ENCODE measurements at places on chromosomes 16 and 17.

DNA sequence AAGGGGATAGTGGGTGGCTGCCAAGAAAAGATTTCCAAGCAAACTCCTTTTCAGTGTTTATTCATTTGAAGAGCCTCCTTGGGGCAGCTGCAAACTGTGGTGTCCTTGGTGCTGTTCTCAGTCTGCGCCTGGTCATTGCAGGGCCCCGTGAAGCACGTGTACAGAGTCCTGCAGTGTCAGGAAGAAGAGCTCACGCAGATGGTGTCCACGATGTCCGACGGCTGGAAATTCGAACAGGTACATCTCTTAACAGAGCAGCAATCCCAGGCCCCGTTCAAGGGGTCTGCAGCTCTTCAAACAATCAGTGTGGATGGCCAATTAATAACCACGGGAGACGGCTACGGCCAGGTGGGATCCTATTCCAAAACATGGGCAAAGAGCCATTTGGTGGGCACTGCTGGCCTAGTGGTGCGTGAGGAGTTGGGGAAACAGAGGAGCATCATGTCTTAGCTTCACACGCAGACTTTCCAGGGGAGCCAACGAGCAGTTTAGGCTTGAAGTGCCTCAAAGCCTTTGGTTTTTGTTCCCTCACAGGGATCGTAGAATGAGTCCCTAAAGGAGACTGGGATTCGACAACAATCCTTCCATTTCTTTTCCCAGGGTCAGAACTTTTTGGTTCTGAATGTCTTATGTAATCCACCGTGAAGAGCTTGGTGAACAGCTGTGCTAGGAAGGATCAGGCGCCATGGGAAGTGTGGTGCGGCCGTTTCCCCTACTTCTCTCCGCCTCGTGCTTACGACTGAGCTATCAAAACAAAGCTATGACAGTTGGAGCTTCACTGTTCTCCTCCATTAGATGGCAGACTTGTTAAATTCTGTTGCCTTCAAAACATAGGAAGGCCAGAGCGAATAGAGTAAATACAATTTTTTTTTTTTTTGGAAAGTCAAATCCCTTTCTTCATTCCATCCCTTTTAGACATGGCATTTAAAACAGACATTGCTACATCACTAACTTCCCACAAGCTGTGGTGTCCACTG lies 12.6 kb downstream of the KCTD2 start:
- DNase-seq: peak; percentile 74

DNA sequence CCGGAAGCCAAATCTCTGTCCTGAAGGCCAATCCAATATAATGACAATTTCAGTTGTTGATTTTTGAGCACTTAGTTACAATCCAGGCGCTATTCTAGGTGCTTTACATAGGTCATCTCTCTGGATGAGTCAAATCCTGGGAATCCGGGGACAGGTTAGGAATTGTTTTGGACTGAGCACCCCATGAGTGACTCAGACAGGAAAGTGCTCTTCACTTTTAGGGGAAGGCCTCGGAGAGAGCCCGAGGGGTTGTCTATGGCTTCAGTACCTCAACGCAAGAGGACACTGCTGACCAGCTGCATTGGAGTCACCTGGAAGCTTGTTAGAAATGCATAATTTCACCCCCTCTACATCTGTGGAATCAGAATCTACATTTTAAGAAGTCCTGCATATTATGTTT lies 108.8 kb downstream of the IRX5 start:
- no peak for DNase-seq

DNA sequence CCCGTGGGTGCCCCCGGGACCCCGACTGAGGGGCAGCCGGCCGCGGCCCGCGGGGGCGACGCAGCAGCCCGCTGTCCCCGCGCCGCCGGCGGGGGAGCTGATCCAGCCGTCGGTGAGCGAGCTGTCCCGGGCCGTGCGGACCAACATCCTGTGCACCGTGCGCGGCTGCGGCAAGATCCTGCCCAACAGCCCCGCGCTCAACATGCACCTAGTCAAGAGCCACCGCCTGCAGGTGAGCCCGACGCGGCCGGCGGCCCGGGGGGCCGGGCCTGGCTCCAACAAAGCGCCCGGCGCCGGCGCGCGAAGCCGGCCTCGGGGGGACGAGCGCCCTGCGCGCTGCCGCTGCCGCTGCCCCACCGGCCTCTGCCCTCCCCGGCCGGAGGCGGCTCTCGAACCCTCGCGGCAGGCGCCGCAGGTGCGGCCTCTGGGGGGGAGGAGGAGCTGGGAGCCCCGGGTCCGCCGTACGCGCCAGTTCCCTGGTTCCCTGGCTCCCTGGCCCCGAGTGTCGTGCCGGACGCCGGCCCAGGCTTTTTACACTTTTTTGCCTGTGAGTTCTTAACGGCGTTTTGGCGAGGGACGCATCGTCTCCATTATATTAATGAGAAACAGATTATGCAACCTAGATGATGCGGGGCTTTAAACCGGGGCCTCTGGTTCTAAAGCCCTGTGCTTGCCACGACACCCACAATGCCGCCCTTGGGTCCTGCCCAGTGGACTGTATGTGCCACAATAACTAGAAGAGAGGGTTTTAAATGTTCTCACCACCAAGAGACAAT lies 521 bp downstream of the ATMIN start:
- DNase-seq: peak; percentile 70

DNA sequence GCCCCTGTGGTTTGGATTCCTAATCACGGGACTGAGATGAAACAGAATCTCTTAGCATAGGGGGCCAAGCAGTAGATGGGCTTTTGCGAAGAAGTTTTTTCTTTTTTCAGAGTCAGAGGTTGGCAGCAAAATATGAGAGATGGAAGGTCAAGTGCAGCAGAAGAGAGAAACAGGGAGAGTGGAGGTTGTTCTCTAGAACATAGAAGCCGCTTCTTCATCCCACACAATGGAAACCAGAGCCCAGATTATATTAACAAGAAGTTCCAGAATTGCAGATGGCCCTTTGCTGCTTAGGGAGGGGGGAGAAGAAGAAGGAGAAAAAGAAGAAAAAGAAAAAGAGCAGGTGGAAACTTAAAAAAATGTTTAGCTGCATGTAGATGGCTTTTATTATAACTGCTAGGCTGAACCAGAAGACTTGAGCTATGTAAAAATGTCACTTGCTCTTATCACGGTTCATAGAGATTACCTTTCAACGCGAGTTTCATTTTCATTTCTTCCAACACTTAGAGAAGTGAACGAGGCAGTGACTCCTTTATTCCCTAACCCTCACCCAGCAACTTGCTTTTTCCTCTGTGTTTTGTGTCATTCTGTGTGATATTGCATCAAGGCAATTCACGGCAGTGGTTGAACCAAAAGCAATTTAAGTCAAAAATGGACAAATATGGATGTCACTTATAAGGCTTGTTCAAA lies 737.5 kb downstream of the WWOX start:
- no peak for DNase-seq

DNA sequence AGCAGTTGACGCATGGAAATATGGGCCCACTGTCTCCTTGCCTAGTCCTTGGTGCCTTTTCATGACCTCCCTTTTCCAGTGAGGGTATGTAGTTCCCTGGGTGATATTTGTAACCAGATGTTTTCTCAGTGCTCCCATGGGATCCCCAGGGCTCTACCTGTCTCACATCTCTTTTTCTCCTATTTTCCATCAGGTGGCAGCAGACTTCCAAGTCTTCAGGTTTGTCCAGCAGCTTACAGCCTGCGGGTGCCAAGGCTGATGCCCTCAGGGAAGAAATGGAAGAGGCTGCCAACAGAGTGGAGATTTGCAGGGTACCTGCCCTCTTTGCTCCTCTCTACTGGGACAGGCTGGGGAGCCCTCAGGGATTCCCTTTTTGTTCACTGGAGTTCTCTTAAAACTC lies 89.1 kb downstream of the ELAC2 start:
- no peak for DNase-seq

DNA sequence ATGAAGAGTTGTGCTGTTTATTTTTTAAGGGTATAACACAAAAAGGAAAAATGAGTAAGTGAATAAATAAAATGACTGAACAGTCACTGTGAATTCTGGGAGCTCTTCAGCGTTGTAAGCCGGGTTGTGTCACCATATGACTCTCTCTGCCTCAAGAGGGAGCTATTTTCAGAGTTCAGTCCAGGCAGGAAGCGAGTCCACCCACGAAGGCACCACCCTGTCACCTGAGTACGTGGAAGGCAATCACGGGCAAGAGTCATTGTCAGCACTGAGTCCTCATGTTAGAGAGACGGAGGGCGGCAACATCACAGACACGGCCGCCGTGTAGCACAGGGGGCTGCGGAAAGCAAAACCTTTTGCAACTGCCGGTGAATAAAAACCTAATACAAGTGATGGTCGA lies 227.6 kb downstream of the UTP18 start:
- no peak for DNase-seq

GRCh38 chr16:86077243-86077940 lies 178.4 kb downstream of the IRF8 start:
- no peak for DNase-seq

DNA sequence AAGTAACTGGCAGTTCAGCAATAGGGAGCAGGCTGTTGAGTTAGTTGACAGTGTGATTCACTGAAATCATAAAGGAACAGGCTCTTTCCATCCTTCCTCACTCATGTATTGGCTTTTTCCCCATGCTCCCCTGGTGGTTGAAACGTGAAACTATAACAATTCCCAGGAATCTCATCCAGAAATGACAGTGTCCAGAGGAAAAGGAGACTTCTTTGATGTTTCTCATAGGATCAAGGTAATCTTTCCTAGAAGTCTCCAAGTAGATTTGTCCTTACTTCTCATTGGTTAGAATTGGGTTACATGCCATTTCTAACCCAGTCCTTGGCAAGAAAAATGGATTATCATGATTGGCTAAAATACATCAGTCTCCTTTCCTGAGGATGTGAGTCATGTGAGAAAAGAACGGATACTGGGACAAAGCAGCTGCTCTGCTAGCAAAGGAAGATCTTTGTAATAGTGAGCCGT lies 14.4 kb downstream of the TTC19 start:
- peak; percentile 52 for DNase-seq

GRCh38 chr16:70579648-70580630 lies 56.3 kb downstream of the SF3B3 start:
- peak; percentile 42 for DNase-seq

GRCh38 chr16:11211977-11212797 lies 43.8 kb downstream of the SOCS1 start:
- no peak for DNase-seq

DNA sequence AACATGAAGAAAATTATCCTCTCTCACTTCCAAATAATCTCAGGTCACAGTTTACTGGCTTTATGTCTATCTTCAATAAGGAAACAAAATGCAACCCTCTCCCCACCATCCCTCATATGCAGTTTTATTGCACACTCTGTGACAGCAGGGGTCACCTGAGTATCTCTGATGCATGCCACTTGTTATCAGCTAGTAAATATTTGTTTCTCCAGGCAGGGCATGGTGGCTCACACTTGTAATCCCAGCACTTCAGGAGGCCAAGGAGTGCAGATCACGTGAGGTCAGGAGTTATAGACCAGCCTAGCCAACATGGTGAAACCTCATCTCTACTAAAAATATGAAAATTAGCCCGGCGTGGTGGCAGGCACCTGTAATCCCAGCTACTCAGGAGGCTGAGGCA lies 61.1 kb downstream of the ADAMTS18 start:
- DNase-seq: no peak

DNA sequence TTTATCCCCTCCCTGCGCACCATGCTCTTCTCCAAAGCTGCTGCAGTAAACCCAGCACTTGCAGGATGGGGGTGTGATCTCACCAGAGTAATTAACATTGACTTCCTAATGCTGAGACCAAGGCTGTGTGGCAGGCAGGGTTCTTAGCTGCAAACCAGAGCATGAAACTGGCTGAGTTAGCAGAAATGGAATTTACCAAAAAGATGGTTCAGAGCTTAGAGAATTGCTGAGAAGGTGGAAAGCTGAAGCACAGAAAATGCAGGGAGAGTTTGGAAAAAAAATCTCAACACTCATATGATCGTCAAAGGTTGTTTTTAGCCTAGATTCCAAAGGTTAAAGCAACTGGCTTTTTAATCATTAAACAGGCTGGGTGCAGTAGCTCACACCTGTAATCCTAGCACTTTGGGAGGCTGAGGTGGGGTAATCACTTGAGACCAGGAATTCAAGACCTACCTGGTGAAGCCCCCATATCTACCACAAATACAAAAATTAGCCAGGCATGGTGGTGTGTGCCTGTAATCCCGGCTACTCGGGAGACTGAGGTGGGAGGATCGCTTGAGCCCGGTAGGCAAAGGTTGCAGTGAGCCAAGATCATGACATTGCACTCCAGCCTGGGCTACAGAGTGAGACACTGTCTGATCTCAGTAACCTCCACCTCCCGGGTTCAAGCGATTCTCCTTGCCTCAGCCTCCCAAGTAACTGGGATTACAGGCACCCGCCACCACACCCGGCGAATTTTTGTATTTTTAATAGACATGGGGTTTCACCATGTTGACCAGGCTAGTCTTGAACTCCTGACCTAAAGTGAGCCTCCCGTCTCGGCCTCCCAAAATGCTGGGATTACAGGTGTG lies 6.0 kb upstream of the TXNDC11 start:
- DNase-seq: no peak

- no peak for DNase-seq
Observed at GRCh38 chr17:33682599-33682998, 389.5 kb upstream of the ASIC2 start.

DNA sequence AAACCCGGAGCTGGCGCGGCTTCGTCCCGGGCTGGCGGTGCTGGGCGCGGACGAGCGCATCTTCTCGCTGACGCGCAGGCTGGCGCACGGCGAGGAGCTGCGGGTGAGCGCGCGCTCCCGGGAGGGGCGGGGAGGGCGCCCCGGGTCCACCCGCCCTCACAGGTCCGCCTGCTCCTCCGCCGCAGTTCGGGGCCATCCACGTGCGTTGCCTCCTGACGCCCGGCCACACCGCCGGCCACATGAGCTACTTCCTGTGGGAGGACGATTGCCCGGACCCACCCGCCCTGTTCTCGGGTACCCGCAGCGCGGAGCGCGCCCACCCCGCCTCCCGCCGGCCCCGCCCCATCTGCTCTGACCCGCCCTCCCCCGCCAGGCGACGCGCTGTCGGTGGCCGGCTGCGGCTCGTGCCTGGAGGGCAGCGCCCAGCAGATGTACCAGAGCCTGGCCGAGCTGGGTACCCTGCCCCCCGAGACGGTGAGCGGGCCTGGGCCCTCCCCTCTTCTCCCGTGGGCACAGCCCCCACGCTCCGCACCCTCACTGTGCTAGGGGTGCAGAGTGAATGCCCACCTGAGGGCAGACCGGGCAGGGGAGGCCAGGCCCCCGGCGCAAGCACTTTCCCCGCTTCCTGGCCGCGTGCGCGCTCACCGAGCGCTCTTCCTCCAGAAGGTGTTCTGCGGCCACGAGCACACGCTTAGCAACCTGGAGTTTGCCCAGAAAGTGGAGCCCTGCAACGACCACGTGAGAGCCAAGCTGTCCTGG lies 1.4 kb downstream of the HAGHL start:
- DNase-seq: peak; percentile 89

DNA sequence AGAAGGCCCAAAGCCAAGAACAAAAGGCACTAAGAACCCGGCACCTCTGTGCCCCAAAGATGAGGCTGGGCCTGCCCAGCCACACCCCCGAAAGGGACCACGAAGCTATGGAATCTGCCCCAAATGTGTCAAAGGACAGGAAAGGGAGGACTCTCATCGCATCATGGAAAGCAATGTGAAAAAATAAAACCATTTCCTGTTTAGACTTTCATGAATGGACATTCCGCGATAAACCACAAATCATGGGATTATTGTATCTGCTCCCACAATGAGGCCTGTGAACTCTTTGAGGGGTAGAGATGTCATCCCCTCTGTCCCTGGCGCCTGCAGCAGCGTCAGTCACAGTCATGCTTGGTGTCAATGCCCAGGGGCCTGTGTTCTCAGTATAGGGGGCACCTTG lies 135.0 kb downstream of the COPRS start:
- DNase-seq: peak; percentile 37

Measured in AG20443 (cell line).